CD4-positive, alpha-beta T cell treated with Interleukin-15 for 1 hour (primary cell): ENCODE measurements at places on chromosomes 1 and 21.

DNA sequence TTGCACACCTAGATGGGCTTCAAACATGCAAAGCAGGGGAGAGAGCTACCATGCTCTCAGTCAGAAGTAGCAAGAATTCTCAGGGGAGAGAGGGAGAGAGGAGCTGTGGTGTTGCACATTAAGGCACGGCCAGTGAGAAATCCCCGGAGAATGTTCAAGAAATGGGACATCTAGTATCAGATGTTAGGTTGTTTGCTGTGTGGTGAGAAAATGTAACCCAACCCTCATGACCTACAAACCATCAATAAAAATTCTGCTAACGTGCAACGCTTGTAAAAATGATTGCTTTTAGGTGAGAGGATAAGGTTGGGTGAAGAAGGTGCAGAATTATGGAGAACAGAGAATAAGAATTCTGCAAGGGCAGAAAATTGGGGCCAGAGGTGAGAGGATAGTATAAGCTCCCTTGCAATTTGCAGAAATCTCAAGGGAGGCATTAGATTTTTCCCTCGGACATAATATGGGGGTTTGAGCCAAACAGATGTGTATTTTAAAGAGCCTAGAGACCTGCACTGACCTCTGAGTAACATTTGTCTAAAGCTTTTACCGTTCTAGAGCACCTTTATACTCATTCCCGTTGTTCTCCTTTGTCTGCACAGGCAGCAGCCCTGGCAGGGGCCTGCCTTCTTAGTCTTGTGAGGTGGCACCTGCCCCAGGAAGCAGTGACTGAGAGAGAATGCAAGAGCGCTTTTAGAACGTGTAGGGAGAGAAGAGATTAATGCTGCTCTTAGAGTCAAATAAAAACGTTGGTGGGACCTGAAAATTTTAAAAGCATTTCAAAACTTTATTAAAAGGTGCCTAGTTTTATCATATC is 25.4 kb upstream of the KIAA0040 start:
- no peak for DNase-seq

DNA sequence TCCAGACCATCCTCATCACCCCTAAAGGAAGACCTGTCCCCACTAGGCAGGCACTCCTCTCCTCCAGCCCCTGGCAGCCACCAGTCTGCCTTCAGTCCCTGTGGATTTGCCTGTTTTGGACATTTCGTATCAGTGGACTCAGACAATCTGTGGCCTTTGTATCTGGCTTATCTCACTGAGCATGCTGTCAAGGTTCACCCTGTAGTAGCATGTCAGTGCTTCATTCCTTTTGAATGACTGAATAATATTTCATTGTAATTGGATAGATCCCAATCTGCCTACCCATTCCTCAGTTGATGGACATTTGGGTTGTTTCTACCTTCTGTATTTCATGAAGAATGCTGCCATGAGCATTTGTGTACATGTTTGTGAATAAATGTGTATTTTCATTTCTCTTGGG is 32.9 kb upstream of the RNF187 start:
- no peak for DNase-seq

GRCh38 chr1:168360151-168361021 is 79.7 kb downstream of the TBX19 start:
- peak; percentile 18 for DNase-seq

- no peak for DNase-seq
These were observed 24.4 kb downstream of the RCAN1 start for GRCh38 chr21:34590520-34590919.

GRCh38 chr1:150627826-150628410 is 1.5 kb downstream of the ENSA start:
- no peak for DNase-seq

DNA sequence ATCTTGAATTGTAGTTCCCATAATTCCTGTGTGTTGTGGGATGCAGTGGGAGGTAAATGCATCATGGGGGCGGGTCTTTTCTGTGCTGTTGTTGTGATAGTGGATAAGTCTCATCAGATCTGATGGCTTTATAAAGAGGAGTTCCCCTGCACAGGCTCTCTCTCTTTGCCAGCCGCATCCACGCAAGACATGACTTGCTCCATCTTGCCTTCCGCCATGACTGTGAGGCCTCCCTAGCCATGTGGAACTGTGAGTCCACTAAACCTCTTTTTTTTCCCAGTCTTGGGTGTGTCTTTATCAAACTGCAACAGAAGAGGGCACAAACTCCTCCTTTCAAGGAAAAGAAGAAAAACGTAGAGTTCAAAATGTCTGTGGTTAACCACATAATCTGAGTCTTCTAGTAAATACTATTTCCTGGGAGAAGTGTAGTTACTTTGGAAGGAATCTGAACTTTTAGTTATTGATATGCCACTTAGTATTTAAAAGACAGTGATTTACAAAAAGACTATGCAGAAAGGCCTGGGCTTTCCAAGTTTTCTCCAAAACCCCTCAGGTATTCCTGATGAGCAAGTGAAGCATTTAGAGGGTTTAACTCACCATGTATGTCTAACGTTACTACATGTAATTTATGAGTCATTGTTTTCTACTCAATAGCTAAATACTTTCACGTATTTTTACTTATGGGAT is 10.0 kb downstream of the ADAMTS1 start:
- DNase-seq, result no peak

DNA sequence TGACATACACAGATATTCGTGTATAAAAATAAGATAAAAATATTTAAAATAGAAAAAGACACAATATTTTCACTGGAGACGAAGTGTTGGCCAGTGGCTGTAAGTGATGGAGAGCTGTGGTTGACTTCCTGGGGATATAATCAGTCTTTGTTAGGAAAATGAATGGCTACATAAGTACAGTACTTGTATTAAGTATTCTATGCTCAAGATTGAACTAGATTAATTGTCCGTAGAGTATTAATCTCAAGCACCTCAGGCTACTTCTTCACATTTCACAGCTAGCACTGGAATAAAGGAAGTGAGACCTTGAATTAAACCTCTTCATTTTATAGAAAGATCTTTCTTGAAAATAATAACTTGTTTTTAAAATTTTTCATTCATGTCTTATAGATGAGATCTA is 39.0 kb upstream of the RGS5 start:
- DNase-seq, result no peak

DNA sequence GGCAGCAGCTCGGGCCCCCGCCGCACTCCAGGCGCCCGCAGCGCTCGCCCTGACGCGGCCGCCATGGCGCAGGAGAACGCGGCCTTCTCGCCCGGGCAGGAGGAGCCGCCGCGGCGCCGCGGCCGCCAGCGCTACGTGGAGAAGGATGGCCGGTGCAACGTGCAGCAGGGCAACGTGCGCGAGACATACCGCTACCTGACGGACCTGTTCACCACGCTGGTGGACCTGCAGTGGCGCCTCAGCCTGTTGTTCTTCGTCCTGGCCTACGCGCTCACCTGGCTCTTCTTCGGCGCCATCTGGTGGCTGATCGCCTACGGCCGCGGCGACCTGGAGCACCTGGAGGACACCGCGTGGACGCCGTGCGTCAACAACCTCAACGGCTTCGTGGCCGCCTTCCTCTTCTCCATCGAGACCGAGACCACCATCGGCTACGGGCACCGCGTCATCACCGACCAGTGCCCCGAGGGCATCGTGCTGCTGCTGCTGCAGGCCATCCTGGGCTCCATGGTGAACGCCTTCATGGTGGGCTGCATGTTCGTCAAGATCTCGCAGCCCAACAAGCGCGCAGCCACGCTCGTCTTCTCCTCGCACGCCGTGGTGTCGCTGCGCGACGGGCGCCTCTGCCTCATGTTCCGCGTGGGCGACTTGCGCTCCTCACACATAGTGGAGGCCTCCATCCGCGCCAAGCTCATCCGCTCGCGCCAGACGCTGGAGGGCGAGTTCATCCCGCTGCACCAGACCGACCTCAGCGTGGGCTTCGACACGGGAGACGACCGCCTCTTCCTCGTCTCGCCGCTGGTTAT is 2.8 kb downstream of the KCNJ9 start:
- peak; percentile 70 for DNase-seq

- DNase-seq, result peak; percentile 33
These were observed 27.5 kb downstream of the ARID1A start for GRCh38 chr1:26723013-26723991.

- DNase-seq, result no peak
These were observed 131.2 kb downstream of the URB2 start for GRCh38 chr1:229757226-229757625.

DNA sequence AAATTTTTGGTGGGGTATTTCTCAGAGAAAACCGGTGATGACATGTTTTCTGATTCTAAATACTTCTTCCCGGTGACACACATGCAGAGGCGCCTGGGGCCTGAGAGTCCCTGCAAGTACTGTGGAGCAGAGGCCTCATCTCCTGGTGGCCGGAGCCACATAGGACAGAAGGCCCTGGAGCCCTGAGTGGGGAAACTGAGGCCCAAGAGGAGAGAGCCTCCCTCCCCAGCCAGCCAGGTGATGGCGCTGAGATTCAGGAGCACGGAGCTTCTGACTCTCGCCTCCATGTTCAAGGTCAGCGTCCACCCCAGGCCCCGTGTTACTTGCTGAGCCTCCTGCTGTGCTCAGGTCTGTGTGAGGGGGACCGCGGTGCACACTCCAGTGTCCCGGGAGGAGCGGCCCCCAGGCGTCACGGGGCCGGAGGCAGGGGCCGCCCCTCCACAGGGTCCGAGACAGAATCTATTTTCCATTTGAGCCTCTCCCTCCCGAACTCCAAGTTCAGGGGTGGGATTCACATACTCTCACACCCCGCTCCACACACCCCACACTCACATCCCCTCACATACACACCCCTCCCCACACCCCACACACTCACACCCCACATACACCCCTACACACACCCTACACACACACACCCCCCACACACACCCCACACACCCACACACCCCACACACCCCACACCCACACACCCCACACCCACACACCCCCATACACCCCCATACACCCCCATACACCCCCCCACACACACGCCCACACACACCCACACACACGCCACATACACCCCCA is 43.8 kb downstream of the SLX9 start:
- no peak for DNase-seq

- no peak for DNase-seq
These were observed 228.4 kb downstream of the TM2D1 start for GRCh38 chr1:61496501-61496900.

DNA sequence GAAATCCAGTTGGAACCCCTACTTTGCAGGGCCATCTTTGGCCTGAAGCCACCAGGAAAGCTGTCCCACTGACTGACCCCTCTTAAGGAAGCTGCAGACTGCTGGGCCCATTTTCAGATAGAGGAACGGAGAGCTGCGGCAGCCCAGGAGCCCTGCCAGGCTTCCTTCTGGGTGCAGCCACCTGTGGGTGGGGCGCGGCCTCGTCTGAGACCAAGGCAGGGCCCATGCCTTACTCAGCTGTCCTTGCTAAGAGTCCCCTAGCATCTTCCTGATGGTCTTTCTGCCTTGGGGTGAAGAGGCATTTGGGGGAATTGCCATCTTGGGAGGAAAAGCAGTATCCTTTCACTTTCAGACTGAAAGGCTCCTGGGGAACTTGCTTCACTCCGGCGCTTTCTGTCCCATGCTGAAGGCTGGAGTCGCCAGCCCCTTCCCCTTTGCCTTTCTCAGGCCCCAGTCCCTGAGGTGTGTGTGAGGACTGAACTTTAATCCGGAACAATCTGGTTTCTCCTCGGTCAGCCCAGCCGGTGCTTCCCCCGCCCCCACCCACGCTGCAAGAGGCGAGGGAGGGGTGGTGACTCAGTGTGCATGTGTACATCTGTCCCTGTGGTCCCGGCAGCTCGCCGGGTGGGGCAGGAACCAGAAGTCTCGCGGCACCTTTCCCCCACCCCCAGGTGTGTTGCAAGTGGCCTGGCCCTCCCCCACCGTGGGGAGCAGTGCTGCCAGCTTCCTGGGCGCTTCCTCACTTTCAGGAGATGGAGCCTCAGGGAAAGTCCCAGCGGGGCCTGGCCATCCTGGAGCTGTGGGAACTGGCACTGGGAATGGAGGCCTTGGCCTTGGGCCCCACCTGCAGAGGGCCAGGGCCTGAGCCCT is 5.1 kb downstream of the ZC3H12A start:
- peak; percentile 93 for DNase-seq

- no peak for DNase-seq
These were observed 148.6 kb downstream of the C1orf21 start for GRCh38 chr1:184535191-184535970.

GRCh38 chr1:159928491-159929050 is 3.3 kb upstream of the TAGLN2 start:
- DNase-seq, result no peak

GRCh38 chr1:211329764-211330201 is 3.1 kb downstream of the TRAF5 start:
- DNase-seq, result peak; percentile 52

DNA sequence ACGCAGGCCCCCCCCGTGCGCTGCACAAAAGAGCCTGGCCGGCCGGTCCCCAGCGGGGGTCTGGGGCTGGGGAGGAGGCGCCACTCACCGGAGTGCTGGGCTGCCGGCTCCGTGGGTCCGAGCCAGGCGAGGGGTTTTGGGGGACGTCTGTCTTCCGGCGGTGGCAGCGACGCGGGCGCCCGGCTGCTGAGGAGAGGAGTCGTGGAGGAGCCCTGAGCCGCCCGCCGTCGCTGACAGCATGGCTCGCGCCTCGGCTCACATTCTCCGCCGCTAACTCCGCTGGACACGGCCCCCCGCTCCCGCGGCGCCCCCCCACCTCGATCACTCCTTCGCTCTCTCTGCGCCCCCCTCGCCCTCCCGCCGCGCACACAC is 649 bp downstream of the AHDC1 start:
- no peak for DNase-seq

GRCh38 chr1:221204055-221204833 is 325.0 kb downstream of the HLX start:
- DNase-seq, result no peak

- peak; percentile 56 for DNase-seq
These were observed 16.9 kb downstream of the SLC2A1 start for GRCh38 chr1:42941640-42942330.

GRCh38 chr1:162678439-162678838 is 46.2 kb downstream of the DDR2 start:
- DNase-seq, result no peak

GRCh38 chr1:171973421-171973820 is 132.1 kb downstream of the DNM3 start:
- DNase-seq, result no peak

- no peak for DNase-seq
These were observed 1.3 kb upstream of the MTARC1 start for GRCh38 chr1:220785166-220786056.

DNA sequence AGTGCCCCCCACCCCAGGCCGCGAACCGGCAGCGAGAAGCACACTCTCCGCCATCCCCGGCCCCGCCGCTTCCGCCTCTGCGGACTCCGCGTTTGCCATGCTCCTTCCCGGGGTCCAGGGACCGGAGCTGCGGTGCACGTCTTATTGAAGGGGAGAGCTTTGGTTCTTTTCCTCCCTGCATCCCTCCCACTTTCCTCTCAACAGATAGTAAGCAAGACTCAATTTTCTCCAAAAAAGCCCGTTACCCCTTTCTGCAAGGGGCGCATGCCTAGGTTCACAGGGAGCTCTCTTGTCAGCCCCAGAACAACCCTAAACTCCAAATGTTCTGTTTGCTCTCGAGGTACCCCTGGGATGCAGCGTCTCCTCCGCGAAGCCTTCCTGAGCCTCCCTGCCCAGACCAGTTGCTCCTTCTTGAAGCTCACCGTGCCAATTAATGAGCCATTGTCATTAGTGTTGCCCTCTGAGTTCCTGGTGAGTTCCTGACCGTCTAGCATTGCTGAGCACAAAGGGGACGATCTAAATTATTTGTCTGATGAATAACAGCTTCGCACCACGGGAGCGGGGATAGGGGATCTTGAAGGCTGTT is 8.1 kb downstream of the FOXD3 start:
- DNase-seq, result no peak

- no peak for DNase-seq
These were observed 4.7 kb downstream of the KRTAP10-8 start for GRCh38 chr21:44616591-44616926.

- DNase-seq, result no peak
These were observed 90.9 kb upstream of the DIRAS3 start for GRCh38 chr1:68141071-68142021.
